ENCODE measurements at places on chromosomes 1 and 21.
A peak's percentile ranks its signal among the peaks of the same experiment; 100 is the strongest.

GRCh38 chr1:44036409-44037139 is 5.3 kb upstream of the SLC6A9 start:
- DNase-seq: peak; percentile 60

GRCh38 chr1:28913786-28914227 is 562 bp upstream of the EPB41 start:
- DNase-seq: no peak

DNA sequence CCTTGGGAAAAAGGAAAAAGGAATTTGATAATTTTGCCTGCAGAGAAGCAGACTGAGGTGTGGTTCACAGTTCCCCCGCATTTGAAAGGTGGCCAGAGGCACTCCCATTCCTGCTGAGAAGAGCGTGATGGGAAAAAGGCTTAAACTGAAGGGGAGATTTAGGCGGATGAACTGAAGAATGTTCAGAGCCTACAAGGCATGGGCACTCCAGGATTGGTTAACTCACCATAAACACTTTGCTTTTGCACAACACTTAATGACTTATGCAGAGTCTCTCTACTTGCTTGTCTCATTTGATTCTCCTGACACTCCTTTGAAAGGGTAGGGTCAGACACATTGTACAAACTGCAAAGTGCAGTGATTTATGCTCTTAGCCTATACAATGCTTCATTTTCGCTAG is 119.6 kb upstream of the RUNX1 start:
- no peak for DNase-seq

DNA sequence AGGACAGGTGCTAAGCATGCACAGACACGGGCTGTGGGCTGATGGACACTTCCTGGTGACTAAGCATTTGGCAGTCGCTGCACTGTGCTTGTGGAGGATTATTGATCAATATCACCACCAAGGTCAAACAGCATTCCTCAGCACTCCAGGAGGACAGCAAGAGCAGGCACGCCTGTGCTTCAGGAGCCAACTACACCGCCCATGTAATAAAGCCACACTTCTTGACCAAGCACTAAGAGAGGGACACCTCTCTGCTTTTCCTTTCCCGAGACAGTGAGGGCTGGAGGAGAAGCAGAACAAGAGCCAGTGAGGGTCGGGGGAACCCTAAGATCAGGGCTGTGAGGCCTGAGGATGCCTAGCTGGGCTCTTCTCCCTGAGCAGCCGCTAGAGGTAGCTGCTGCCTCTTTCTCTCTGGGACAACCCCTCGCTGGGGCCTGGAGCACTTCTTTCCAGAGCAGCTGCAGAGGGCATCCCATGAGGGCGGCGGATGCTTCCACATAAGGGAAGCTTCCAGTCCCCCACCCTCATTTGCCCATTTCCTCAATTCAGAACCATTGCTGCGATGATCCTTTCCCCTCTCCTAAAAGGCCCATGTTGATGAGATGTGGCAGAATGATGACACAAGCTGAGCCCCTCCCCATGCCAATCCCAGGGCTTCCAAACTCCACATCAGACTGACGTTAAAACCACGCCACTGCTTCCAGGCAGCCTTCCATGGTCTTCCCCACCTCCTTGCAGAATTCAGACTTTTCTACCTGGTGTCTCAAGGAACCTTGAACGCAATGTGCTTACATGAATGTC is 19.1 kb downstream of the RAB7B start:
- peak; percentile 39 for DNase-seq

- no peak for DNase-seq
Measured at GRCh38 chr1:113946678-113947387, 17.7 kb downstream of the HIPK1 start.

DNA sequence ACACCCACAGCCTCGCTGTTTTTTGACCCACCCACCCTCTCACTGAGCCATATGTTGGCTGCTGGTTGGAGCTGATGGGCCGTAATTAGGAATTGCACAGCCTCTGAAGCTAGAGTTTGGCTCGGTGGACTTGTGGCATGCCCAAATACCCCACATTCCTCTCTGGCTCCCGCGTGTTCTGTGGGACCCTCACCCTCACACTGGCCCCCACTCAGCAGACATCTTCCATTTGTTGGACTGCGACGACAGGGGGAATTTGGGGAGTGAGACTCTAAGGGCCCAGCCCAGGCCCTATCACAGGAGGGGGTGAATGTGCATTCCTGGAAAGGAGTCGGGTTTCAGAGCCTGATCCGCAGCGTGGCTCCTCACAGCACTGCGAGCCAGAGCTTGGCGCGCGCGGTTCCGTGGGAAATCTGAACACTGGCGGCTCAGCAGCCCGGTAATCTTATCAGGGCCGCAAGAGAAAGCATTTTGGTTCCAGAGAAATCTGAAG is 5.2 kb downstream of the RCSD1 start:
- DNase-seq: peak; percentile 36

- no peak for DNase-seq
Measured at GRCh38 chr1:61233121-61233660, 150.8 kb downstream of the NFIA start.

DNA sequence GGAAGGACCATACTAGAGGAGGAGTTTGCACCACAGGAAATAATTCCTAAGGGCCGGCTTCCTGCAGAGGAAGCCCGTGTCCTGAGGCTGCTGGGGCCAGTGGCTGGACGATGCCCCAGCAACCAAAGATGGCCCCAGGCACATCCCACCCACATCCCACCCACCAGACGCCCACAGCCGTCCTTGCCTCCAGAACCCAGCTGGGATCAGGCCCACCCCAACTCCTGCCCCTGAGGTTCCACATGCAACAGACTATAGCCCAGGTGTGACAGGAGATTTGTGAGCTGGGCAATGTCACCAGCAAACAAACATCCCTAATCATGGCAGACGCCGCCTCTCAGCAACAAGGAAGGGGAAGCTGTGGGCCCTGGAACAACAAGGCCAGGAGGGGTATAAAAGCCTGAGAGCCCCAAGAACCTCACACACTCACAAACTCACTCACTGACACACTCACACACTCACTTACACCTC is at the start of gene KRTAP10-9:
Gene KRTAP10-9, plus strand, starts transcription at position 421 of the 471 bp plus-strand sequence. CDS start 79 bp downstream, outside the sequence.
- DNase-seq: no peak

DNA sequence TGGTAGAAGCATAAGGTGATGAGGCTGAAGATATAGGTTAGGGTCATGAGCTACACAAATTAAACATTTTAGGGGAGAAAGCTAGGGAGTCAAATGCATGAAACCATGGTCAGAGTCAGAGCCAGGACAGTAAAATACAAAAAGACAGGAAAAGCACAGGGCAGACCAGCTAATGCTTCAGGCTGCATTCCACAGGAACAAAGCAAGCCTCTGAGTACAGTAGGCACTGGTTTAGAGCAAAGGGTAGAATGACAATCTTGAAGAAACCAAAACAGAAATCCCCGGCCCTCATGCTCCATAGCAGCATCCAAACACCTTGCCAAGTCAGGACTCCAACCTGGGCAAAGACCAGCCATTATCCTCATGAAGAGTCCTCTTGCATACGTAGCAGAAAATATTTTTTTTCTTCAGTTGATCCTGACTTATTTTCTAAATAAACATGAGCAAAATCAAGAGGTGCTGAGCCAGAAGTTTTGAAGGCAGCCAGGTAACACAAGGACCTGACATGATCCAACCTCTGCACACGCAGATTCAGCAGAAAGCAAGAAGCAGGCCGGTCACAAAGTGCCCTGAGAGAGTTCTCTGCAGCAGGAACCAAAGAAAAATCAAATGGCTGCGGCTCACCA is 273.1 kb downstream of the TTLL7 start:
- no peak for DNase-seq

DNA sequence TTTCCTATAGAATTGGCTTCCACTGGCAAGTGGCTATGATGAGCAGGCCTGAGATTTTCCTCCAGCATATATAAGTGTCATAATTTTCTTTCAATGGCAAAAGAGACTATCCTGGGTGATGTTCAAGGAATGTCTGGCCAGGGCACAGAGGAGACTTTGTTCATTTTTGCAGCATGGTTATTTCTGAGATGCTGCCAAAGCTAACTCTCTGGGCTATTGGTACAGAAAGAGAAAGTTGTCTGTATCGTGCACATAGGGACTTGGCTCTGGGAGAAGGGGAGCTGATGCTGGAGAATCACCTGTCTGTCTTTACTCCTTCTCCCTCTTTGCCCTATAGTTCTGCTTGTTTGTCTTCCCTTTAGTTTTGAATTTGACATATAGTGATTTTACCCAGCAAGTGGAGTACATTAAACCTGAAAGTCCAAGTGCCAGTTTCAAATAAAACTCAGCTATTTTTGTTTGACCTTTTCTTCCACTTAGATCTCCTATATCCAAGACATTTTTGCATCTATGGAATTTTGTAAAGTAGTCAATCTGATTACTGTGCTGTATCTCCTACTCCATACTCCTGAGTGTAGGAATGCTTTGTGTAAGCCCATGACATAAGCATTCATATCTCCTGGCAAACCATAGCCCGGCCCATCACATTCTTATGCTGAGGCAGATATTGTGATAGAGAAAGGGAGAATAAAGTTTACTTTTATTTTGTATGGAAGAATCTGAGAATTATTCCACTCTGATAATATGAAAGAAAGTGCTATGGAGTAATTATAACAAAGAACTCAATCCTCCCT is 3.9 kb downstream of the FNDC7 start:
- DNase-seq: no peak

DNA sequence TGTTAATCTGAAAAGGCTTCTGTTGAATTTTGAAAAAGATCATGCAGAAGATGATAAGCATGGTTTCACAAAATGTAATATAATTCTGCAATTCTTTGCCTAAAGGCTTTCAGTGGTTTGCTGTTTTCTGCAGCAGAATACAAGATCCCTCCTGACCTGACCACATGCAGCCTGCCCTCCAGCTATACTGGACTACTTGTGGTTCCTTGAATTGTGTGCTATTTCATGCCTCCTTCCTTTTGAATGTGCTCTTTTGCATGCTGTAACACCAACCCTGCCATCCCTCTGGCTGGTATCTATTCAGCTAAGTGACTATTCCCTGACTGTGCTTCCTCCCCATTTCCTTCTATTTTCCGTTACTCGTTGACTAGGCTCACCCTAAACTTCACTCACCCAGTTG is 55.5 kb downstream of the CACNA1E start:
- DNase-seq: no peak

DNA sequence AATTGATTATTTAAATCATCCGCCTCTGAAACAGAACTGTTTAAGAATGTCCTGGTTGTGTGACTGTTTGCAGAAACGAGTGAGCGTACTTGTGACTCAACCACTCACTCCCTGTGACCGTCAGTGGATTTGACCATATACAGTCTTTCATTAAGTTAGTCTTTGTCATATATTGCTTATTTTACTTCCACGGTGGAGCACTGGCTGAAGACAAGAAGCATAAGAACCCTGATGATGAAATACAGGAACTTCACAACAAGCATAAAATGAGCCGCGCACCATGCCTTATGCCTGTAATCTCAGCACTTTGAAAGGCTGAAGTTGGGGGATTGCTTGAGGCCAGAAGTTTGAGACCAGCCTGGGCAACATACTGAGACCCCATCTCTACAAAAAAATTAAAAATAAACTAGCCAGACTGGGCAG is 194.0 kb downstream of the TOMM20 start:
- DNase-seq: no peak

DNA sequence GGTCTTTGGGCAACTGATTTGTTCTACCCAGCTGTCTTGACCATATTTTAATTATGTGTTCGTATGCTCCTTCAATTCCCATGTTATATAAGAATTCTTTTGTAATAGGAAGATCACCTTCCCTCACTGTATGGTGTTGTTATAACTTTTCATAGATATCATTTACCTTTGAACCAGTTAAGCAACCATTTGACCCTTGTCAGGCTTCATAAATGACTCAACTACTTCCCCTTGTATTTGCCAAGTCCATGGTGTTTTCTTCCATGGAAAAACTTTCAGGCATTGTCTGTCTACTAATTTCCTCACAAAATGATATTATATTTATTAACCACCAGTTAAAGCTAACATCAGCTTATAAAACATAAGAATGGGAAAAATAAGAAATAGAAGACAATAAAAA is 5.1 kb downstream of the BPNT1 start:
- DNase-seq: no peak

DNA sequence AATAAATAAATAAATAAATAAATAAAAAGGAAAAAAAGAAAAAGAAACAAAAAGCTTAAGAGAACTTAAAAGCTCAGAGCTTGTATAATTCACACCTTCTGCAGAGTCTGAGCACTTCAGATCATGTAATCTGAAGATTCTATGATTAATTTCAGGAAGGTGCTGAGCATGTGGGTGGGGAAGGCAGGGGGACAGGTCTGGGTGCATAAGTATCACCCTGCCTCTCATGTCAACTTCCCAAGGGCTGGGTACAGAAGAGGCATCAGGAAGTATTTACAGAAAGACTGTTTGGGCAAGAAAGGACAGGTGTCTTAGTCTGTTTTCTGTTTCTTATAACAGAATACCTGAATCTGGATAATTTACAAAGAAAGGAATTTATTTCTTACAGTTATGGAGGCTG is 20.4 kb upstream of the PADI2 start:
- DNase-seq: no peak

GRCh38 chr1:147502760-147503159 is 38.5 kb upstream of the BCL9 start:
- no peak for DNase-seq

GRCh38 chr1:164777518-164777917 is 218.5 kb downstream of the PBX1 start:
- DNase-seq: no peak

DNA sequence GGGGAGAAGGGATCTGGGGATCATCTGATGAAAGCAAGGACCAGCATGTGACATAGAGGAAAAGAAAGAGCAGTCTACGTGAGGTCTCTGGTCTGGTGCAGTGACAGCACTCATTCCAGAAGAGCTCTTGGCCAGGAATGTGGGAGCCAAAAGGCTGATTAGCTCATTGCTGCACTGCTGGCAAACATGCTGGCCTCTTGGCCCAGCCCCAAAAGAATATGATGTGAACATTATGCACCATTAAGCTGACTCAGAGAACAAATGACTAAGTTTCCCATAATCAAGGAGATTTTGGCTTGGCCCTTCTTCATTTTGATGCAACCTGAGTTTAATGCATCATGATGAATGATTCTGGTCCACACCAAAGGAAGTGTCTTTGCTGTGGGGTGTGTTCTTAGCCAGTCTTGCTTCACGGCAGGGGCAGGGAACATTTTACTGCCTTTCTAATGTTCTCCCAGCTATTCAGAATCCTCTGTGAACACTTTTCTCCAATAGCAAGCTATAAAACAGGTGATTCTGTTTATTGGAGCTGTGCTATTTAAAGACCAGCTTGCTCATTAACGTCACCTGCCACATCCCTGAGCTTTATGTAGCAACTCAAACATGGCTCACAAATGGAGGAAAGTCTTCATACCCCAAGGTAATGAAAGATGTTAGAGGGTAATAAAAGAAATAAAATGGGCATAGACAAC is 55.1 kb downstream of the PCBP3 start:
- DNase-seq: no peak

- DNase-seq: no peak
Measured at GRCh38 chr1:190479516-190479915, 1.9 kb upstream of the BRINP3 start.
